ENCODE measurements at places on chromosomes 12 and 14. TPM values are rescaled to one million over a fixed set of nuclear protein-coding genes. Genes with fewer than 3 reads are reported as not detected.

CRIP2 gene
- total RNA-seq = 267 TPM

KLRD1 gene
- total RNA-seq = 6.5 TPM

OR6C2 gene
- not detected for total RNA-seq

HOXC6 gene
- 14.7 TPM for total RNA-seq

TSHR gene
- 0.29 TPM for total RNA-seq

REC8 gene
- total RNA-seq = 18.1 TPM

SERPINA5 gene
- 9.0 TPM for total RNA-seq

ARHGEF40 gene
- total RNA-seq = 40.5 TPM

DDX47 gene
- total RNA-seq = 42.8 TPM

PTPN6 gene
- 29.8 TPM for total RNA-seq

MGAT2 gene
- 27.8 TPM for total RNA-seq

DDX23 gene
- total RNA-seq = 52.2 TPM

HOXC12 gene
- not detected for total RNA-seq

CPNE6 gene
- 0.71 TPM for total RNA-seq

AQP5 gene
- total RNA-seq = 1.2 TPM

RNF212B gene
- total RNA-seq = not detected

FOXA1 gene
- not detected for total RNA-seq

ACOT4 gene
- total RNA-seq = 0.39 TPM

Measured in aorta (tissue), 5 donors.